ENCODE measurements at places on chromosomes 12 and 14. TPM values are rescaled to one million over a fixed set of nuclear protein-coding genes. Genes with fewer than 3 reads are reported as not detected.

Gene SYNE3
- total RNA-seq: 43.4 TPM

Gene C1S
- 715 TPM for total RNA-seq

Gene PSMC1
- 112 TPM for total RNA-seq

Gene ANKRD13A
- 83.7 TPM for total RNA-seq

Gene ADAM21
- total RNA-seq: 0.14 TPM

Gene DHRS2
- not detected for total RNA-seq

Gene NDRG2
- total RNA-seq: 139 TPM

Gene TSPAN19
- total RNA-seq: not detected

All from thoracic aorta (tissue), 2 donors.